Upper lobe of left lung (tissue), 6 donors: ENCODE measurements at places on chromosomes 12 and 14. TPM values are rescaled to one million over a fixed set of nuclear protein-coding genes. Genes with fewer than 3 reads are reported as not detected.

GRCh38 chr12:59070322-59070933 is 150.1 kb upstream of the LRIG3 start:
- H3K4me1 ChIP-seq: no peaks in the 10 kb centered on the region
- no peaks in the 10 kb centered on the region for H3K36me3 ChIP-seq
- H3K27me3 ChIP-seq: no peaks in the 10 kb centered on the region
- no peak overlapping the region for H3K27ac ChIP-seq
- DNase-seq: no peak
- no peak overlapping the region for H3K4me3 ChIP-seq

DNA sequence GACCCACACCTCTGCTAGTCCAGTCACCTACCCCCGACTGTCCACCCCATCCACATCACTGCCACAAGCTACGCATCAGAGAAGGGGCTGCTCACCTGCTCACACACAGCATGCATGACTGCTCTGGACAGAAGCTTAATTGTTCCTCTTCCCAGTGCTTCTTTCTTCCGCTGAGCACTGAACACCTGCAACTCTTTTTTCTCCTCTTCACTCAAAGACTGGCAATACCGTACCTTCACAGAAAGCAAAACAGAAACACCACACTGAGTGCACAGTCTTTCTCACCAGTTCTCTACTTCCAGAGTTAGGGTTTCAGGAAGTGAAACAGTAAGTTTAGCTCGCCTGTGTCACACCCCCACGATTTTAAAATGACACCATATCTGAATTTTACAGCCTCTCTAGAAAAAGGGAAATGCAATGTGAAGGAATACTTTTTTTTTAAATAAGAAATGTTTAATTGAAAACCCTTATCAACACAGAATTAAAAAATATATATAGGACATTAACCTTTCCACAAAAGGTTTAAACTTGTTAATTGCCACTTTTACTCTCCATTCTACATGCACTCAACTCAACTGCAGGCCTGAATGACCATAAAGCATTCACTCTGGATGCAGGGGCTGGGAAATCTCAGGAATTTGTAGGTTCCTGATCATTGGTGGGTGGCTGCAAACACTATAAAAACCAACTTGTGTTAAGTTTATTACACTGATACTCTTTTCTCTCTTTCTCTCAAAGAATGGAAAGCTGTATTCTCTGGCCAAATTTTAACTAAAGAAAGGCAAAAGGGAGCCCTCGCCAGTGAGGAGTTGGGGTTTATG is 120.0 kb downstream of the PRICKLE1 start:
- no peaks in the 10 kb centered on the region for H3K27me3 ChIP-seq
- H3K4me3 ChIP-seq: peak overlapping the region; percentile 31
- no peak overlapping the region for H3K27ac ChIP-seq
- peaks cover 4% of the 10 kb centered on the region for H3K4me1 ChIP-seq

DNA sequence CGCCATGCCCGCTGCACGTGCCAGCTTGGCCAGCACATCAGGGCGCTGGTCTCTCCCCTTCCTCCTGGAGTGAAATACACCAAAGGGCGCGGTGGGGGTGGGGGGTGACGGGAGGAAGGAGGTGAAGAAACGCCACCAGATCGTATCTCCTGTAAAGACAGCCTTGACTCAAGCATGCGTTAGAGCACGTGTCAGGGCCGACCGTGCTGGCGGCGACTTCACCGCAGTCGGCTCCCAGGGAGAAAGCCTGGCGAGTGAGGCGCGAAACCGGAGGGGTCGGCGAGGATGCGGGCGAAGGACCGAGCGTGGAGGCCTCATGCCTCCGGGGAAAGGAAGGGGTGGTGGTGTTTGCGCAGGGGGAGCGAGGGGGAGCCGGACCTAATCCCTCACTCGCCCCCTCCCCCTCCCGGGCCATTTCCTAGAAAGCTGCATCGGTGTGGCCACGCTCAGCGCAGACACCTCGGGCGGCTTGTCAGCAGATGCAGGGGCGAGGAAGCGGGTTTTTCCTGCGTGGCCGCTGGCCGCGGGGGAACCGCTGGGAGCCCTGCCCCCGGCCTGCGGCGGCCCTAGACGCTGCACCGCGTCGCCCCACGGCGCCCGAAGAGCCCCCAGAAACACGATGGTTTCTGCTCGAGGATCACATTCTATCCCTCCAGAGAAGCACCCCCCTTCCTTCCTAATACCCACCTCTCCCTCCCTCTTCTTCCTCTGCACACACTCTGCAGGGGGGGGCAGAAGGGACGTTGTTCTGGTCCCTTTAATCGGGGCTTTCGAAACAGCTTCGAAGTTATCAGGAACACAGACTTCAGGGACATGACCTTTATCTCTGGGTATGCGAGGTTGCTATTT is 914 bp upstream of the CCND2 start:
- no peaks in the 10 kb centered on the region for H3K36me3 ChIP-seq
- H3K27ac ChIP-seq: peak overlapping the region; percentile 87

- no peak overlapping the region for H3K4me3 ChIP-seq
- DNase-seq: no peak
- no peak overlapping the region for H3K27ac ChIP-seq
- no peaks in the 10 kb centered on the region for H3K27me3 ChIP-seq
Observed at GRCh38 chr12:114918535-114919233, 234.7 kb upstream of the TBX3 start.

DNA sequence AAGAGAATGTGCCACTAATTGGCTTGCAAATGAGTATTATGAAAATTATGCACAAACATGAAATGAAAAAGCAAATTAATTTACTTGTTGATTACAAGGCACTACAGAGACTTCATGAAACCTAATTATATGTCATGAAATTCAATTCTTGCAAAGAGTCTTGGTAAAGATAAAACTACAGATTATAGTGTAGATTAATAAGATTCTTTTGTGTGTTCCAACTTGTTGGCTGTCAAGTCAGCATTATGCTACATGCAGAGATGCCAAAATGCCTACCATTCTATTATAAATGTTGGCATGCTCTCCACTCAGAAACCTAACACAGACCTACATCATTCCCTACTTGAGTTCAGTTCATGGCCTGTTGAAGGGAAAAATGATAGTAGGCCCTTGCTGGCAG is 97.2 kb upstream of the KITLG start:
- no peak for DNase-seq
- no peak overlapping the region for H3K27ac ChIP-seq
- no peak overlapping the region for H3K4me3 ChIP-seq
- H3K36me3 ChIP-seq: no peaks in the 10 kb centered on the region
- no peaks in the 10 kb centered on the region for H3K27me3 ChIP-seq
- no peaks in the 10 kb centered on the region for H3K4me1 ChIP-seq

DNA sequence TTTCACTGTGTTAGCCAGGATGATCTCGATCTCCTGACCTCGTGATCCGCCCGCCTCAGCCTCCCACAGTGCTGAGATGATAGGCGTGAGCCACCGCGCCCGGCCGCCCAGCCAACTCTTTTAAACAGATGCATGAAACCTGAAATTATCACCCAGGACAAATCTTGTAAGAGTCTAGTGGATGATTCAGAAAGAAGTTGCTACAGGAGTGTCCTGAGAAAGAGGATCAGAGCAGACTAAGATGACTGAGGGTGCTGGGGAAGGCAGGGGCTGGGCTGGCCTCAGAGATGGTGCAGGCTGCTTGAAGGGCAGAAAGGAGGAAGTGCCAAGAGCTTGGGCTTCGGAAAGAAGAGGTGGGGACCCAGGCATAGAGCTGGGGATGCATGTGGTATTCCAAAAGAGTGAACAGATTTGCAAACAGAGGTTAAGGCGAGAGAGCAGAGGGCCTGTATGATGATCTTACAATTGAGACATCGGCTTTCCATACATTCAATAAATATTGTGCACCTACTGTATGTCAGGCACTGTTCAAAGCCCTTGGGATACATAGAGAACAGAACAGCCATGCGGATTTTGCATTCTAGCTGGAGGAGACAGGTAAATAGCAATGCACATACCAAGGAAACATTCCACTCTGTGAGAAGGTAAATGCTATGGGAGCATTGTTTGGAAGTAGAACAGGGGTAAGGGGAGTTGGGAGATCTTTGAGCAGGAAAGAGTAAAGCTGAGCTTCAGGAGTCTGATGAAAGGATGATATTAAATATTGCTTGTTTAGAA is 7.4 kb upstream of the CD9 start:
- H3K36me3 ChIP-seq: no peaks in the 10 kb centered on the region
- H3K4me1 ChIP-seq: peaks cover 10% of the 10 kb centered on the region
- peak; percentile 81 for DNase-seq

DNA sequence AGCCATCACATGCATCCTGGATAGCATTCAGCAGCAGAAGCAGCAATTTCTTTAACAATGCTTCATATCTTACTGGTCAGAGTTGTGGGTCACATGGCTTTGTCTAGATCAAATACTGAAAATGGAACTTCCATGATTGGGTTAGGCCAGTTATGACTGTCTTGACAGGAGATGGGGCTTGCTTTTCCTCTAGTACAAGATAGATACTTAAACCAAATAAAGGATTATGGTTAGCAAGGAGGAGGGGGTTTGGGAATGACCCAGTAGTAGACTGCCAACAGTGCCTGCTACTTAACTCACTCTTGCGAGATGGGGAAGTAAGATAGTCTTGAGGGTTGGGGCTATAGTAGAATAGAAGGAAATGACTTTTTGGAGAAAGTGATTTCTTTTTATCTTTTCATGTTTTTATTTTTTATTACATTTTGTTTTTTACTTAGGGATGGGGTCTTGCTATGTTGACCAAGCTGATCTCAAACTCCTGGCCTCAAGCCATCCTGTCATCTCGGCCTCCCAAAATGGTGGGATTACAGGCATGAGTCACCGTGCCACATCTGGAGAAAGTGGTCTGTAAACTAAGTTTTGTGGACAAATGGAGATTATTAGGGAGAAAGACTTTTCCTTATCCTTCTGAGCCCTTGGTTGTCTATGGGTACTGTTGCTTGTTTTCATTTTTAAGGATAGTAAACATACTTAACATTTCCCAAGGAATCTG is 37.6 kb downstream of the WNK1 start:
- no peaks in the 10 kb centered on the region for H3K36me3 ChIP-seq
- H3K4me1 ChIP-seq: peaks cover 36% of the 10 kb centered on the region
- H3K27me3 ChIP-seq: no peaks in the 10 kb centered on the region
- no peak overlapping the region for H3K27ac ChIP-seq
- no peak for DNase-seq

GRCh38 chr12:11228296-11228879 is 41.1 kb downstream of the PRB3 start:
- peak; percentile 23 for DNase-seq
- no peaks in the 10 kb centered on the region for H3K27me3 ChIP-seq

GRCh38 chr14:75711105-75711795 is 50.2 kb downstream of the TTLL5 start:
- H3K4me1 ChIP-seq: peaks cover 17% of the 10 kb centered on the region
- H3K27me3 ChIP-seq: no peaks in the 10 kb centered on the region
- H3K27ac ChIP-seq: peak overlapping the region; percentile 76
- no peak overlapping the region for H3K4me3 ChIP-seq

- no peak for DNase-seq
- H3K27me3 ChIP-seq: no peaks in the 10 kb centered on the region
- no peak overlapping the region for H3K27ac ChIP-seq
Observed at GRCh38 chr12:117674313-117674712, 294.5 kb downstream of the KSR2 start.

DNA sequence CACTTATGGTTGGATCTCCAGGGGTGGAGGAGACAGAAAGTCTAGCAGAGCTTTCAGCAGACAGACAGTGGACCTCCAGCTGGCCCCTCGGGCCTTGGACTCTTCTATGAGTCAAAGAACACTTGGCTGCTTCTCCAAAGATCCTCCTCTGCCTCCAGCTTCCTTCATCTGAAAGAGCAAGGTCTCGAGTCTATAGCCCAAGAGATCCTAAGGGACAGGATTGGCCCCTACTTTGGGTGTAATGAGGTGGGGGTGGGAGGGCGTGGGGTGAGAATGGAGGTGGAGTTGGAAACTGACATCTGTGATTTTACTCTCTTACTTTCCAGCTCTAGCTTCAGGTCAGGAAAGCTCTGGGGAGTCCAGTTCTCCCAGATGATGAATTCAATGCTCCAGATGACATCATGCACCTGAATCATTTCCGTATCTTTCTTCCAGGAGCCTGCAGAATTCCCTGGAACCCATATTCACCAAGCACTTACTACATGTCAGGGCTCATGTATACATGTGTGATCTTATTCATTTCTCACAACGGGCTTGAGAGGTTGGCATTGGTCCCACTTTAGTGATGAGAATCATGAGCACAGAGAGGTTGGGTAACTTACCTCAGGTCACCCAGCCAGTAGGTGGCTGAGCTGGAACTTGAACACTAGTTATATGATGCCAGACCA is 10.2 kb upstream of the PGF start:
- no peaks in the 10 kb centered on the region for H3K27me3 ChIP-seq
- H3K4me3 ChIP-seq: no peak overlapping the region
- H3K36me3 ChIP-seq: no peaks in the 10 kb centered on the region
- no peaks in the 10 kb centered on the region for H3K4me1 ChIP-seq

Gene CDH24
- 2.6 TPM for total RNA-seq

DNA sequence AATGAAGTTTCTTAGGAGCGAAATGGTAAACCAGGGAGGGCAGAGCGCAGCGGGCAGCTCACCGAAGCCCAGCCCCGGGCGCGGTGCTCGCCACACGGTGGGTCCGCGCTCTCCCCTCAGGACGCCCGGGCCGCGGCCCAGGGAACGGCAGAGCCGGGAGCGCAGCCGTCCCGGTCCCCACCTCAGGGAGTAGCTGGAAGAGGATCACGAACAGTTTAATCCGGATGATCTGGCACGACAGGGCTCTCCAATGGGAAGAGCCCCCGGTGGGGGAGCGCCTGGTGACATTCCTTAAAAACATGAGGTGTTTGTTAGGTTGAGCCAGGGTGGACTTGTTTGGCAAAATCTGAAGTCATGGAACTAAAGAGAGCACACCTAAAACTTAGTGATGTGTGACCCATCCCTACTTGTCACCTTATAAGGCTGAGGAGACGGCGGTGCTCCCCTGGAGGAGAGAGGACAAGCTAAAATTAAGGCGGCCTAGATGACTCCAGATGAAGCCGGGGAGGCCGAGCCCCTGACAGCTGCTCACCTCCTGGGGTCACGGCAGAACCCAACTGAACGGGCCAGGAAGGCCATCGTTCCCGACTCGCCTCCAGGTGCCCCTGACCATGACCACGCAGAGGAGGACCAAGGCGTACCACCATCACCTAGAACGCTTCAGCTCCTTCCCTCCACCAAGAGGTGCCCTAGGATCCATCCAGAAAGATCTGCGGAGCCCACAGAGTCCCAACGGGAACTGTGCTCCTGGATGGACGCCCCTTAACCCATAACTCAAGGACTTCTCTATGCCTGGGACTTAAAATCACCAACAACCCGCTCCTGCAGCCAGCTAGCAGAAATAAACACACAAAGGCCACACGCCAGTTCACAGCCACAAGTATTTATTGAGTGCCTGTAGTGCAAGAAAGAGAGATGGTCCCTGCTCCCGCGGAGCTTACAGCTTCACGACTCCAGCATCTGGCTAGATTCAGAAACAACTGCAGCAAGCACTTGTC is 866 bp upstream of the PITPNM2 start:
- peak; percentile 40 for DNase-seq
- H3K4me3 ChIP-seq: peak overlapping the region; percentile 90
- H3K27ac ChIP-seq: peak overlapping the region; percentile 81
- H3K27me3 ChIP-seq: no peaks in the 10 kb centered on the region

Gene CBLN3
- total RNA-seq: 1.1 TPM

- no peaks in the 10 kb centered on the region for H3K27me3 ChIP-seq
- H3K27ac ChIP-seq: no peak overlapping the region
- no peak for DNase-seq
- no peaks in the 10 kb centered on the region for H3K4me1 ChIP-seq
- no peaks in the 10 kb centered on the region for H3K36me3 ChIP-seq
Observed at GRCh38 chr12:63036216-63036973, 101.4 kb upstream of the PPM1H start.
